ENCODE measurements at places on chromosomes 11 and 22.

GRCh38 chr11:119306373-119306890 lies 10.5 kb downstream of the MCAM start:
- DNase-seq = no peak

DNA sequence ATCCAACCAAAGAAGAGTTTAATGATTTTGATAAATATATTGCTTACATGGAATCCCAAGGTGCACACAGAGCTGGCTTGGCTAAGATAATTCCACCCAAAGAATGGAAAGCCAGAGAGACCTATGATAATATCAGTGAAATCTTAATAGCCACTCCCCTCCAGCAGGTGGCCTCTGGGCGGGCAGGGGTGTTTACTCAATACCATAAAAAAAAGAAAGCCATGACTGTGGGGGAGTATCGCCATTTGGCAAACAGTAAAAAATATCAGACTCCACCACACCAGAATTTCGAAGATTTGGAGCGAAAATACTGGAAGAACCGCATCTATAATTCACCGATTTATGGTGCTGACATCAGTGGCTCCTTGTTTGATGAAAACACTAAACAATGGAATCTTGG lies 23.9 kb downstream of the KDM4D start:
- DNase-seq = no peak

GRCh38 chr11:42085736-42086135 lies 626.3 kb upstream of the LRRC4C start:
- DNase-seq = no peak

DNA sequence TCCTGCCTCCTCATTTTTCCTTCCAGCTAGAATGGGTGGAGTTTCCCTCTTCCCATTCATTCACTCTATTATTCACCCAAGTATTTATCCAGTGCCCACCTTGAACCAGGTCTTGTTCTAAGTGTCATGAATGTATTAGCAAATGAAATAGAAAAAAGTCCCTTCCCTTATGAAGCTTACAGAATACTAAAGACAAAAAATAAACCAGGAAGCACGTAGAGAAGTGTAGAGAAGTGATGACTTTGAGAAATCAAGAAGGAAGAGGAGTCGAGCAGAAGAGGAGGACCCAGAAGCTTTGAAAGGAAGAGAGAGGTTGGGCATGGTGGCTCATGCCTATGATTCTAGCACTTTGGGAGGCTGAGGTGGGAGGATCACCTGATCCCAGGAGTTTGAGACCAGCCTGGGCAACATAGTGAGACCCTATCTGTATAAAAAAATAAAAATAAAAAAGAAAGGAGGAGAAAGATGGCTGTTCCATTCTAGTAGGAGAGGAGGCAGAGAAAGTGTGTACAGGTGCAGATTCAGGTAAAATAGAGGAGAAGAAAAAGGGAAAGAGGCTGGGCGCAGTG lies 17.1 kb upstream of the SYVN1 start:
- DNase-seq = no peak
